Hepatocyte (in vitro differentiated cells): ENCODE measurements at places on chromosomes 1 and 21. TPM values are rescaled to one million over a fixed set of nuclear protein-coding genes. Genes with fewer than 3 reads are reported as not detected.

DNA sequence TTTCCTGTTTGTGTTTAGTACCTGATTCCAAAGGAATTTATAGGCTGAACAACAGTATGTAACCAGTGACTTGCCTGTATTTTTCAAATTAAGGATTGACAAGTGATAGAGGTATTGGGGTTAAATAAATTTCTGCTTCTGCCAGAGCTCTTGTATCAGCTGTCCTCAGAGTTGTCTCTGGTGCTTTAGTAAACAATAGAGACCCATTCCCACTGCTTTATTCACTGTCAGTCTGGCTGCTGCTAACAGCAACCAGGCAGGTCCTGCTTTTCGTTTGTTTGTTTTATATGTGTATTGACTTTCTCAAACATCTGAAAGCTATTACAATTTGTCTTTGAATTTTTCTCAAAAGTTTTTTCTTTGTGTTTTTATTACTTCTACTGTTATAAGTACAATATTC, 76.1 kb downstream of the OLFM3 start:
- no peak for DNase-seq
- H3K4me1 ChIP-seq: no peaks in the 10 kb centered on the region
- no peak overlapping the region for H3K27ac ChIP-seq
- no peak overlapping the region for H3K4me3 ChIP-seq
- no peaks in the 10 kb centered on the region for H3K27me3 ChIP-seq
- H3K36me3 ChIP-seq: no peaks in the 10 kb centered on the region

Gene SPTA1
- polyA plus RNA-seq: 1.1 TPM in 1 of 2 replicates, not detected in the other

GRCh38 chr1:245276445-245276844, 121.7 kb downstream of the KIF26B start:
- no peak overlapping the region for H3K4me3 ChIP-seq
- no peaks in the 10 kb centered on the region for H3K36me3 ChIP-seq
- H3K27me3 ChIP-seq: no peaks in the 10 kb centered on the region
- no peaks in the 10 kb centered on the region for H3K4me1 ChIP-seq
- no peak overlapping the region for H3K27ac ChIP-seq

- H3K4me3 ChIP-seq: no peak overlapping the region
- peaks cover 18% of the 10 kb centered on the region for H3K4me1 ChIP-seq
- peak overlapping the region; percentile 61 for H3K27ac ChIP-seq
- no peaks in the 10 kb centered on the region for H3K27me3 ChIP-seq
Measured at GRCh38 chr1:77832901-77833300, 53.5 kb downstream of the MIGA1 start.

GRCh38 chr1:167927046-167927754, 9.3 kb upstream of the DCAF6 start:
- peaks cover 31% of the 10 kb centered on the region for H3K4me1 ChIP-seq
- H3K27ac ChIP-seq: peak overlapping the region; percentile 87
- H3K4me3 ChIP-seq: no peak overlapping the region
- no peaks in the 10 kb centered on the region for H3K36me3 ChIP-seq
- no peak for DNase-seq
- H3K27me3 ChIP-seq: no peaks in the 10 kb centered on the region

Gene SAMD13
- 0.88 and 2.6 TPM in 2 replicates for polyA plus RNA-seq

GRCh38 chr1:1966071-1966740, 37.4 kb downstream of the CFAP74 start:
- H3K4me3 ChIP-seq: no peak overlapping the region
- no peaks in the 10 kb centered on the region for H3K36me3 ChIP-seq
- no peaks in the 10 kb centered on the region for H3K4me1 ChIP-seq
- H3K27me3 ChIP-seq: no peaks in the 10 kb centered on the region
- DNase-seq: no peak

Gene HORMAD1
- polyA plus RNA-seq: not detected in 2 replicates

- no peaks in the 10 kb centered on the region for H3K27me3 ChIP-seq
- no peak for DNase-seq
- H3K4me1 ChIP-seq: no peaks in the 10 kb centered on the region
- H3K36me3 ChIP-seq: no peaks in the 10 kb centered on the region
- no peak overlapping the region for H3K27ac ChIP-seq
Measured at GRCh38 chr1:33997127-33998036, 133.5 kb downstream of the HMGB4 start.

GRCh38 chr1:208053661-208054060, 142.7 kb upstream of the CD34 start:
- H3K36me3 ChIP-seq: no peaks in the 10 kb centered on the region
- peaks cover 9% of the 10 kb centered on the region for H3K27me3 ChIP-seq
- H3K4me3 ChIP-seq: no peak overlapping the region
- H3K27ac ChIP-seq: no peak overlapping the region

Gene RBBP4
- 167 and 177 TPM in 2 replicates for polyA plus RNA-seq

DNA sequence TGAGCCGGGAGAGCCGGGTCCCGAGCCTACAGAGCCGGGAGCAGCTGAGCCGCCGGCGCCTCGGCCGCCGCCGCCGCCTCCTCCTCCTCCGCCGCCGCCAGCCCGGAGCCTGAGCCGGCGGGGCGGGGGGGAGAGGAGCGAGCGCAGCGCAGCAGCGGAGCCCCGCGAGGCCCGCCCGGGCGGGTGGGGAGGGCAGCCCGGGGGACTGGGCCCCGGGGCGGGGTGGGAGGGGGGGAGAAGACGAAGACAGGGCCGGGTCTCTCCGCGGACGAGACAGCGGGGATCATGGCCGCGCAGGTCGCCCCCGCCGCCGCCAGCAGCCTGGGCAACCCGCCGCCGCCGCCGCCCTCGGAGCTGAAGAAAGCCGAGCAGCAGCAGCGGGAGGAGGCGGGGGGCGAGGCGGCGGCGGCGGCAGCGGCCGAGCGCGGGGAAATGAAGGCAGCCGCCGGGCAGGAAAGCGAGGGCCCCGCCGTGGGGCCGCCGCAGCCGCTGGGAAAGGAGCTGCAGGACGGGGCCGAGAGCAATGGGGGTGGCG, 371 bp downstream of the ARID1A start:
- peaks cover 52% of the 10 kb centered on the region for H3K4me1 ChIP-seq
- no peak for DNase-seq
- H3K36me3 ChIP-seq: no peaks in the 10 kb centered on the region
- peak overlapping the region; percentile 39 for H3K4me3 ChIP-seq
- H3K27ac ChIP-seq: peak overlapping the region; percentile 93

Gene CFAP107
- not detected in 2 replicates for polyA plus RNA-seq

Gene KCNT2
- polyA plus RNA-seq: 1.2 and 1.3 TPM in 2 replicates

DNA sequence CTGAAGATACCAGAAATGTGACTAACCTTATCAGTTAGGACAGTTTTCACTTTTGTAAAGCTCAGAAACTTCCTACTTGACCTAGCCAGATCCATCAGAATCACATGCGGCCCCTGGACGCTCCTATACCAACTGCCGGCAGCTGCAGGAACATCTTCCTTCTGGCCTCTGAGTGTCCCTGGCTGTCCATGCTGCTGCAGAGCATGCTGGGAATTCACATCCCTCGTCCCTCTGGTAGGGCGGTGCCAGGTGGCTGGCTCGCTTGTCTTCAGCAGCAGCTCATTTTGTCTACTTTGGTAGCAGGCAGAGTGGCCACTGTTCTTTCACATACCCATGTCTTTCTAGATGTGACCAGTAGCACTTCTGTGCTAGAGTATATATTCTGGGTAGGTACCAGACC, 34.4 kb downstream of the HHAT start:
- H3K4me1 ChIP-seq: no peaks in the 10 kb centered on the region
- H3K27ac ChIP-seq: no peak overlapping the region
- no peak overlapping the region for H3K4me3 ChIP-seq
- H3K36me3 ChIP-seq: no peaks in the 10 kb centered on the region
- no peaks in the 10 kb centered on the region for H3K27me3 ChIP-seq
- DNase-seq: no peak

Gene AQP10
- polyA plus RNA-seq: 3.0 and 3.6 TPM in 2 replicates

Gene DIO1
- 12.4 and 24.2 TPM in 2 replicates for polyA plus RNA-seq

Gene NPHS2
- polyA plus RNA-seq: not detected in 2 replicates

- no peak for DNase-seq
- no peak overlapping the region for H3K27ac ChIP-seq
- H3K4me1 ChIP-seq: no peaks in the 10 kb centered on the region
Measured at GRCh38 chr1:235566084-235566483, 61.8 kb upstream of the B3GALNT2 start.

- H3K4me3 ChIP-seq: no peak overlapping the region
- no peak for DNase-seq
Measured at GRCh38 chr21:39188521-39189139, 5.4 kb upstream of the PSMG1 start.

Gene CD1C
- not detected in 2 replicates for polyA plus RNA-seq

GRCh38 chr21:36059823-36060158, 535 bp downstream of the SETD4 start:
- peak overlapping the region; percentile 92 for H3K27ac ChIP-seq
- peaks cover 11% of the 10 kb centered on the region for H3K4me1 ChIP-seq
- H3K27me3 ChIP-seq: no peaks in the 10 kb centered on the region
- peak; percentile 70 for DNase-seq
- H3K4me3 ChIP-seq: peak overlapping the region; percentile 81
- H3K36me3 ChIP-seq: no peaks in the 10 kb centered on the region

DNA sequence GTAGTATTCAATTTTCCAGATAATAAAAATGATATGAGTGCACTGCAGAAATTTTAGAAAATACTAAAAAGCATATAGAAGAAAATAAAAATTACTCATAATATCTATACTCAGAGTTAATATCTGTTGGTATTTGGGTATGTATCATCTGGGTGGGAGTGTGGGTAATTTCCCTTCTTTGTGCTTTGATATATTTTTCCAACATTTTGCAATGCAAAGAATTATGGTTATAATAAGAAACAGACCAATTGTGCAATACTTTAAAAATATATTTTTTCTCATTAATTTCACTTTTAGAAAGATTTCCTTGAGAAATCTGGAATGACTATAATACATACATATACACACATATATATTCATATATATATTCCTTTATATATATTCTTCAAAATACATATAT, 665.7 kb downstream of the ADGRL2 start:
- H3K4me3 ChIP-seq: no peak overlapping the region
- no peak overlapping the region for H3K27ac ChIP-seq
- H3K4me1 ChIP-seq: no peaks in the 10 kb centered on the region
- no peaks in the 10 kb centered on the region for H3K36me3 ChIP-seq
- no peak for DNase-seq

DNA sequence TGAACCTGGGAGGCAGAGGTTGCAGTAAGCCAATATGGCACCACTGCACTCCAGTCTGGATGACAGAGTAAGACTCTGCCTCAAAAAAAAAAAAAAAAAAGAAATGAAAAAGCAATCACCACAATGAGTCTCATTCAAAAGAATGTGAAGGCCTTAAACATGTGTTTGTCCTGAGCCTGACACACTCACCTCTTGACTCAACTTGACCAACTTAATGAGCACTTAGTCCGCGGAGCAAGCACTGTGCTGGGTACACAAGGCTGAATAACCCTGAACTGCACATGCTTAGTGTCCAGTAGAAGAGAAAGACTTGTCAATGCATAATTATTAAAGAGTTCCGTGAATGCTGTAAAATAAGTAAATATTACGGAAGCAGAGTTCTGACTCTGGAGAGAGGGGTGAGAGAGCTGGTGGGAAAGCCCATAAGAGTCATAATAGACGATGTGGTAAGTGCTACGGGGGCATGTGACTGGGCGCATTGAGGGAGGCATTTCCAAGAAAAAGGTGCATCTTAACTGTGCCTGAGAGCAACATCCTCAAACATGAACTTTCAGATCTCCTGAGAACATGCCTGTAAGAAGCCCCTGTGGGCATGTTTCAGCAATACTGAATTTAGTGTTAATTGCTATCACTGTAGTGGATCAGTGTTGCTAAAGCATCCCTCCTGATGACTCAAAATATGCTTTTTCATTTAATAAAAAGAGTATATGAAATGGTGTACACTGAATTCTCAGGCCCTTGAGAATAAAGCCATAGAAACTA, 27.2 kb downstream of the MCOLN2 start:
- no peaks in the 10 kb centered on the region for H3K27me3 ChIP-seq
- no peaks in the 10 kb centered on the region for H3K4me1 ChIP-seq
- DNase-seq: no peak
- H3K27ac ChIP-seq: no peak overlapping the region
- H3K4me3 ChIP-seq: no peak overlapping the region
- no peaks in the 10 kb centered on the region for H3K36me3 ChIP-seq

DNA sequence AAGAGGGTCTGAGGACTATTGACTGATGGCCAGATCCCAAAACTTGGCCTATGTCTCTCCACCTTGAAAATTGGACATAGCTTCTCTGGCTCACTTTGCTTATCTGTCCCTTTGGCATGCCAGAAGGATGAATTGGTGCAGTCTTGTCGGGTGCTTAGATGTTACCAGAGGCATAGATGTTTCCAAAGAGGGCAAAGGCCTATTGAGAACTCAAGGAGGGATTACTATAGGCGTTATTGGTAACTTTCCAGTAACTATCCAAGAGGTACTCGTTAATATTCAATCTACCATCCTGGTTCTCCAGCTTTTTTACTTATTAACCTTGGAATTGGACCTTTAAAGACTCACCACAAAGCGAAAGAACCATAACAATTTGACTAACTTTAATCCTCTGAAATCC, 368.3 kb upstream of the ESRRG start:
- no peak overlapping the region for H3K4me3 ChIP-seq
- H3K27me3 ChIP-seq: peaks cover 4% of the 10 kb centered on the region
- DNase-seq: no peak
- H3K4me1 ChIP-seq: no peaks in the 10 kb centered on the region
- H3K27ac ChIP-seq: no peak overlapping the region

Gene SERPINC1
- polyA plus RNA-seq: 53.5 and 85.4 TPM in 2 replicates

GRCh38 chr1:207040181-207040533, 7.6 kb upstream of the C1orf116 start:
- H3K27ac ChIP-seq: peak overlapping the region; percentile 58
- no peaks in the 10 kb centered on the region for H3K36me3 ChIP-seq
- DNase-seq: no peak
- peaks cover 13% of the 10 kb centered on the region for H3K4me1 ChIP-seq
- no peak overlapping the region for H3K4me3 ChIP-seq

Gene TENT5C
- 2.4 and 2.5 TPM in 2 replicates for polyA plus RNA-seq
